Activated naive CD4-positive, alpha-beta T cell (primary cell): ENCODE measurements at places on chromosomes 11 and 22.

- no peak for DNase-seq
Measured at GRCh38 chr11:65851811-65852507, 6.0 kb downstream of the CFL1 start.

GRCh38 chr11:34134765-34135164, 29.3 kb downstream of the NAT10 start:
- no peak for DNase-seq

DNA sequence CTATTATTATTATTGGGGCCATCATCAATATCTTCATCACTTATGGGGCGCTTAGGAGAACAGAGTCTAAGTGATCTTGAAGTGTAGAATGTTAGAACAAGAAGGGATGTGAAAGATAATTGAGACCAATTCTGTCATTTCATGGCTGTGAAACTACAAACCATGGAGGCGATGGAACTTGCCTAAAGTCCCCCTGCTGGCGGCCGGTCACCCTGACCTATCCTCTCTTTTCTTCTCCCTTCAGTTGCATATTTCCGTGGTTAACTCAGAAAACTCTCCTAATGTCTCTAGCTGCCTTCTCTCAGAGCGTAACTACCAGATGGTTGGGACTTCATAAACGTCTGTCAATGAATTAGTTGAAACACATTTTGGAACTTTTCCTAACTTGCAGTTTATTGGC, 6.6 kb upstream of the OR4B1 start:
- no peak for DNase-seq

DNA sequence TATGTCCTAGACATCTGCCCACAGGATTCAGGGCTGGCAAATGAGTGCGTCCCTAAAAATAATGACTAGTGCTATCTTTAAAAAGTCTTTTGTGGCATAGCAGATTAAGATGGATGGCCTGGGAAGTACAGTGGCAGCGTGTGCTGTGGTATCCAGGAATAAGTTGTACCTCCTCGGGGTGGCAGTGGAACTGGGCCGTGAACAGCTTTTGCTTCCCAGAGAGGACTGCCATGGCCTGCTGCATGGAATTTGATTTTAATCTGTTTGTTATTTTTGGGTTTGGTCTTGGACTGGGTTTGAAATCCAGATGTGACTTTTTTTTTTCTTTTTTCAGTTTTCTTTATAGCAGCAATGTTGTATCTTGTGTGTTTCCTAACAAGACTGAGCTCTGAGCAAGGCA, 71.3 kb upstream of the PARVG start:
- DNase-seq = no peak

GRCh38 chr22:50250555-50251476, at the start of gene HDAC10:
TSS of gene HDAC10 (minus strand) at chr22:50251265. CDS start at chr22:50251032, 233 bp downstream.
- peak; percentile 60 for DNase-seq

DNA sequence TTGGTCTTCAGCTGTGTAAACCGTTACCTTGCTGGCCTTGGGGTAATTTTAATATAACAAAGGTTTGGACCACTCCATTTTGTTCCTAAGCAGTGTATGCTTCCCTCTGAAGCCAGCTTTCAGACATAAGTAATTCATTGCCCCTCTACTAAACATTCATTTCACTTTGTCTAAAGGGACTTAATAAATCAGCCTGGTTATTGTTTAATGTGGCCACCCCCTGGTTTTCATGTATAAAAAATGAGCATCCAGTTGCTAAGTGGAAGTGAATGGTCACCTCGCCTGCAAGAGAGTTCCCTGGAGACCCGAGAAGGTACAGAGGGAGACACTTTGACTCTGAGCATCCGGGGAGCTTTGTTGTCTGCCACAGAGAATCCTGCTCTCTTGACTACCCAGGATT, 3.9 kb downstream of the ABTB2 start:
- no peak for DNase-seq

GRCh38 chr11:62612366-62613290, at the start of the genes EML3 and ROM1:
TSS of gene EML3 (minus strand) at chr11:62612775. CDS start at chr11:62612457, 318 bp downstream.
TSS of gene ROM1 (plus strand) at chr11:62613257. CDS start at chr11:62613282, 25 bp downstream.
- peak; percentile 84 for DNase-seq

DNA sequence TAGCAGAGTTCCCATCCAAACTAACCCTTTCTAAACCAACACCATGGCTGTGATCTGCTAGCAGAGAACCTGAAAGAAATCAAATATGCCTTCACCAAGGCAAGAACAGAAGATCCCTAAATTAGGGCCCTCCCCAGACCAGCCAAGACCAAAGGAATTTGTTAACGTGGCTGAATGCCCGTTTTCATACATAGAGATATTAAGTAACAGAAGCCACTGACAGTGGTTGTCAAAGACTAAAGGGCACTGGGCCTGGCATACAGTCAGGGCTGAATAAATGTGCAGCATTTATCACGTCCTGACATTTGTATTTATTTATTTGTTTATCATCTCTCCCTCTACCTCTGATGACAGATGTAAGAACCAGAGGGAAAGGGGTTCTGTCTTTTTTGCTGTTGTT, 271.8 kb downstream of the LARGE1 start:
- DNase-seq = no peak

DNA sequence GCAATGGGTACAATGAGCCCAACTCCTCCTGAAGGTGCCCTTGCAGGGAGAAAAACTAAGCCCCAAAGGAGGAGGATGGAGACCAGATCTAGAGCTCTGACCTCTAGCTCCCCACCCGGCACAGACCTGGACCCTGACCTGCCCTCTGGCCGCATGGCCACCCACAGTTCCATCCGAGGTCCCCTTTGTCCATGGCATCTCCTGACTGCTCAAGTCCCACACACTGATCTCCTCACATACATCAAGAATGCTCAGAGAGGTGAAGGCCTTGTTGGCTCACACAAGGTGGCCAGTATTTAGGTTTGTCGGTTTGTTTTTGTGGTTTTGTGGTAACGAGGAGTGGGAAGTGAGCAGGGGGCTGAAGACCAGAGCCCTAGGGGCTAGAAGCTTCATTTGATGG, 423.5 kb upstream of the B3GAT1 start:
- no peak for DNase-seq

DNA sequence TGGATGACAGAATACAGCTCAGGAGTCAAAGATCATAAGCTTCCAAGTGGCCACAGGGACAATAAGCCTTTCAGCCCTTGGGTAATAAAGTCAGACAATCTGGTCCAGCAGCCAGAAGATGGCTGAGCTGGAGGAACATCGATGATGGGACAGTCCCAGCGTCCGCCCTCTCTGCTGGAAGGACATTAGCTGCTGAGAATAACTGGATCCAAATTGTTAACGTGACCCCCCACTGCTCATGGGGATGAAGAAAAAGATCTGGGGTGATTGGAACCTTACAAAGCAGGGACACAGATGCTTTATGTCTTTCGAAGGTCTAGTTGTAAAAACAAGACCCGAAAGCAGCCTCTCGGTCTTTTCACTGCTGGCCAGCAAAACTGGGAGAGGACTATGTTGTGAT, 71.0 kb downstream of the IGLL5 start:
- no peak for DNase-seq

- no peak for DNase-seq
Measured at GRCh38 chr11:111739299-111739698, 26.9 kb downstream of the PPP2R1B start.

DNA sequence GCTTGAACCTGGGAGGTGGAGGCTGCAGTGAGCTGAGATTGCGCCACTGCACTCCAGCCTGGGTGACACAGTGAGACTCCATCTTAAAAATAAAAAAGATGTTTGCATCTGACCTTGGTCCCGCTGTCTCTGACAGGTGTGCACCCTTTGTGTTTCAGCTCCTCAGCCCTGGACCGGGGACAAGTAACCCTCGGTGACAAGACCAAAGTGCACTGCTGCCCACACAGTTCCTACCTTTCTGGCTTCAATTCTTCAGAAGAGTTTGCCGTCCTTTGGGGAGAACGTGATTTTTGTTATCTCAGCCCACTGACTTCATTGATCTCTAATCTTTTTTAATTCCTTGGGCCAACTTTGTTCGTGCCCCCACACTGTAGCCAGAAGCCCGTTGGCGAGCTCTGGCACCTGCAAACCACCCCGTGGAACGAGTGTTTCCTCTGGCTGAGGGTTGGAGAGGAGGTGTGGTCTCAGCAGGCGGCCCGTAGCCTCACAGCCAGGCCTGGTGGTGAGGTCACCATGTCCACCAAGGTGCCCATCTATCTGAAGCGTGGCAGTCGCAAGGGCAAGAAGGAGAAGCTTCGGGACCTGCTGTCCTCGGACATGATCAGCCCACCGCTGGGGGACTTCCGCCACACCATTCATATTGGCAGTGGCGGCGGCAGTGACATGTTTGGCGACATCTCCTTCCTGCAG, 5.9 kb downstream of the CDC42EP2 start:
- no peak for DNase-seq
